ENCODE measurements at places on chromosomes 7 and 10.

DNA sequence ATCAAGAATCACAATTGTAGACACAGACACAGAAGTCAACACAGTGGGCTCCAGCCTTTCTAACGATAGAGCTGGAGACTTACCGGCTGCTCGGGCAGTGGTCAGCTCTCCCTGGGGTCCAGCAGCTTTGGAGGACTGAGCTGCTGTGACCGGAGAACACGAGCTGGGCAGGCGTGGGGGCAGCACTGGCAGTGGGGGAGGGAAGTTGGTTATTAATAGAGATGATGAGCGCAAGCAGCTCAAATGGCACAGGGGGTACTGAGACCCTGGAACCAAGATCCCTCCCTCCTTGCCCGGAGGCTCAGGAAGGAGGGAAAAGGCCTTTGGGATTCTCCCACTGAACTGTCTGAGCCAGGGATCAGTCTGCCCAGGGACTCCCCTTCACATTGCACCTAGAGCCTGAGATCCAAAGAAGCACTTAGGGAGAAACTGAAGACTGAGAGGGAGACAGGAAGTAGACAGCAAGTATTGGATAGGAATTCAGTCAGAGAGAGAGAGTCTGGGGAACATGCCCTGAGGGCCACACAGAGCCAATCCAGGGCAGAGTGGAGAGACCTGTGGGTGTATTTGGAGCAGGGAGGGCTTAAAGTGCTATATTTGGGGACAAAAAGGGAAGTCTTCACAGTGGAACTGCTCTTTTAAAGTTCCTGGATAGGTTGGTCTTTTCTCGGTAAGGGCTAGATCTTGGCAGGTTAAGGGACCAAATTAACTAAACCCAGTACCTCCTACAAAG is at the start of gene MYOZ1:
Gene MYOZ1 (minus strand): TSS at position 147 of the 733 bp plus-strand sequence. CDS start 1,457 bp downstream, outside the sequence.
- DNase-seq: no peak

- no peak for DNase-seq
These were observed 1.3 kb upstream of the GBX1 start for GRCh38 chr7:151168787-151169162.

DNA sequence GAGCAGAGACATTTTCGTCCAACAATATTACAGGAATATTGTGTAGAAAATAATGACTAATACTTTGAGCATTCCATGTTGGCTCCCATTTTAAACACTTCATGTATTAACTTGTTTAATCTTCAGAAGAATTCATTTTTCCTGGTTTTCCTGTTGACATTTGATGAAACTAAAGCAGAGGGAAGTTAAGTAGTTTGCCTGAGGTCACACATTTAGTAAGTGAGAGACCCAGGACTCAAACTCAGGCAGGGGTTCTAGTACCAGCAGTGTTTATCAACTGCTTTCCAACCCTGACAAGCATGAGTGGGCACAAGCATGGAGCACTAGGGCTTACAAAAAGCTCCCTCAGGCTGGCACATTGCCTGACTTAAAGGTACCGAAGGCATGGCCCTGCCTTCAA is 719.1 kb downstream of the AUTS2 start:
- no peak for DNase-seq

DNA sequence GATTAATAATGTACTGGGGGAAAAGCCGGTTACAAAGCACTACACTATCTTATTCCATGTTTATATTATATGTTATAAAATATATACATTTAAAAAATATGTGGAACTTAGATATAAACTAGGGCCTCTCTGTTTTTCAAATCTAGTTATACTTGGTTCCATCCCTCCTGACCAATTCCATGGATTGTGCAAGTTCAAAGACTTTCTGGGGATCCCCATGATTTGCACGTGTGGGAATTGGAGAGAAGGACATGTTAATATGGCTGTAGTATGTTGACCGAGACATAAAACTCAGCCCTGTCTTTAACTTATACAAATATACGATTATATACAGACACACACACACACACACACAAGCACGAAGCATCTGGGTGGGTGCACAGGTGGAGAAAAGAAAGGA is 18.8 kb upstream of the ECHDC3 start:
- DNase-seq: no peak

- no peak for DNase-seq
These were observed 70.9 kb downstream of the GCC1 start for GRCh38 chr7:127514499-127514898.

- no peak for DNase-seq
These were observed 103.7 kb downstream of the HIP1 start for GRCh38 chr7:75635036-75635435.

Measured in chondrocyte (in vitro differentiated cells).